ENCODE measurements at places on chromosomes 3 and 15. TPM values are rescaled to one million over a fixed set of nuclear protein-coding genes. Genes with fewer than 3 reads are reported as not detected.

The RASGRP1 gene
- 3.4 TPM for total RNA-seq

The FSD2 gene
- 0.22 TPM for total RNA-seq

The PCSK6 gene
- total RNA-seq: 4.7 TPM

DNA sequence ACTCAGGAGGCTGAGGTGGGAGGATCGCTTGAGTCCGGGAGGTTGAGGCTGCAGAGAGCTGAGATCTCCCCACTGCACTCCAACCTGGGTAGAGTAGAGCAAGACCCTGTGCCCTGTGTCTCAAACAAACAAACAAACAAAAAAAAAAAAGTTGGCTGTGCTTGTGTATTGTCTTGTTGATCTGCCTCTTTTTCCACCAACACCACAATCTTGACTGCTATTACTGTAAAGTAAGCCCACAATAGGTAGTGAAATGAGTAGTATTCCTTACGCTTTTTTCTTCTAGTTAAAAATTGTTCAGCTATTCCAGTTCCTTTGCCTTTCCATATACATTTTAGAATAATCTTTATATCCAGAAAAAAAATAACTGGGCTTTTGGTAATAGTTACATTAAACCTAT lies 35.5 kb downstream of the PTH1R start:
- ATAC-seq: no peak

DNA sequence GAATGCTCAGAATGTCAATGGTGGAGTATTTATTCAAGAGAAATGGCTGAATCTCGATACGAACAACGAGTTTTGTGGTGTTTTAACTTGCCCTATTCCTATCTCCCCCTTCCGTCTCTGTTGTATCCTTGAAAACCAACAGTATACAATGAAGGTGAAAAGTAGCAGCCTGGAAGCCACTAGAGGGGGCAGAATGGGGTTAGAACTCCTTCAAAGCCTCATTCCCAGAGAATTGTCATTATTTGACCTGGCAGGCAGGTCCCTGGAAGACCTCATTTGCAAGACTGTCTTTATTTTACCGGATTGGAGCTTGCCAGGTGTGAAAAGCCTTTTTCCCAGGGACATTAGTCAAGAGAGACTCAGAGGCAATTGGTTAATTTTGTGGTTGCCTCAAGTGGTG lies 139.4 kb downstream of the LRRC28 start:
- no peak for ATAC-seq

DNA sequence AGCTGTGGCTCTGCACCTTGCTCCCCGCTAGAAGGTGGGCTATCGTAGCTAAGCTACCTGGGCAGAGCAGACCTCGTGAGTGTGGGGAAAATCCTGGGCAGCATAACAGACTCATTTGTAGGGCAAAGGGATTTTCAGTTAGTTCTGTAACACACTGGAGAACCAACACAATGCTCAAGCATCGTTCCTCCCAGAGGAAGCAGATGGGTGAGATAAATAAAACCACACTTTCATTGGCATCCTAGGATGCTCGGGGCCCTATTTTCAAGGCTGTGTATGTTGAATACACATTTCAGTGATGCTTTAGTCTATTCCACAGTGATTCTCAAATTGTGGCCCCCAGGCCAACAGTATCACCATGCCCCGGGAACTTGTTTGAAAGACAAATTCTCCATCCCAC lies 20.0 kb downstream of the LIPC start:
- no peak for ATAC-seq

DNA sequence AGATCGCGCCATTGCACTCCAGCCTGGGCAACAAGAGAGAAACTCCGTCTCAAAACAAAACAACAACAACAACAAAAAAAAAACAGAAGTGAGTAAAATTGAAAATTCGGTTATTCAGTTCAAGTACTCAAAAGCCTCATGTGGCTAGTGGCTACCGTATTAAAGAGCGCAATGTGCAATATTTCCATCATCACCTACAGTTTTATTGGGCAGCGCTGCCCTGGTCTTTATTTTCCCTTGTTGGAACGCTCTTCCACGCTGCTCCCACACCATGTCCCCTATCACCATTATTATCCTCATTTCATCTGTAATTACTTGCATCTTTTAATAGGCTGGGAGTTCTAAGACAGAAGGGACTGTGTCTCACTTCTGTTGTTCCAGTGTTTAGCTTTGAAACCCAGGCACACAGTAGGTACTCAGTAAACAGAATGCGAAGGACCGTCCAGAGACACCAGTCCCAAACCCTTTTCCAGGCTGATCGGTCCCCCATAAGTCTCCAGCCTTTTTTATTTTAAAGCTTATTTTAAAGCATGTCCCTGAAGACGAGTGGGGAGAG lies 423 bp upstream of the HACD3 start:
- no peak for ATAC-seq

DNA sequence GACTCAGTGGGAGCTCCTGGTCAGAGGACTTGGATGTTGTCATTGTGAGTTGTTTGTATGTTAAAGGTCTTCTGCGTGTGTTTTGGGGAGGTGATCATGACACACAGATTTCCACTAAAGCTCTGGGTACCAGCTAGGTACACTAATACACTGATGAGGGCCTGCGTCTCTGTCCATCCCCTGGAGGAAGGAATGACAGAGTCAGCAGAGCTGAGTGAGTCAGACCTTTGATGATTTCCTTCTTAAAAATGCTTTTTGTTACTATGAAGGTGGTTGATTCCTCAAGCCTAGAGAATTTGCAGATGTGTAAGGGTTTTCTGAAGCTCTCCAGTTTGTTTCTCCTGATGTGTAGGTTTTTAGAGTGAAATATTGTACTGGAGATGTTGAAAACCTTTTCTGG lies 424.1 kb upstream of the TPM1 start:
- ATAC-seq: no peak

DNA sequence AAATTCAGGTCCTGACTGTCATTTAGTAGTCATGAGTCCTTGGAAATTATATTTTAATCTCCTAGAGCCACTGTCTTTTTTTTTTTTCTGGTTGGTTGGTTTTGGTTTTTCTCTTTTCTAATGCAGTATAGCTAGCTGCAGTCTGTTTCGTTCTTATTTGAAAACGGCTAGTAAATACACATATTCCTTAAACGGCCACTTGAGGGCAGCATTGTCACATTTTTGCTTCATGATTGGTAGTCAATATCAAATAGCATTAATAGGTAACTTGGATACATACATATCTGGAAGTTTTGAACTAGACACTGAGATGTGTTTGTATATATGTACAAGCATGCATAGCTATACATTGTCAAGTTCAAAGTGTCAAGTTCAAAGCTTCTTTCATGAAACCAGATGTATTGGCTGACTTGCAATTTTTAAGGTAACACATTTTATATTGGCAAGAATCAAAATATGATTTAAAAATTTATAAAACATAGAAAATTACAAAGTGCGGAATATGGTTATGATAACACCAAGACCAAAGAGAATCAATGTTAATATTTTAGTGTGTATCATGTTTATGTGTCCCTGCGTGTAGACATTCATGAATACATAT lies 22.5 kb downstream of the GABRA5 start:
- peak; percentile 40 for ATAC-seq

DNA sequence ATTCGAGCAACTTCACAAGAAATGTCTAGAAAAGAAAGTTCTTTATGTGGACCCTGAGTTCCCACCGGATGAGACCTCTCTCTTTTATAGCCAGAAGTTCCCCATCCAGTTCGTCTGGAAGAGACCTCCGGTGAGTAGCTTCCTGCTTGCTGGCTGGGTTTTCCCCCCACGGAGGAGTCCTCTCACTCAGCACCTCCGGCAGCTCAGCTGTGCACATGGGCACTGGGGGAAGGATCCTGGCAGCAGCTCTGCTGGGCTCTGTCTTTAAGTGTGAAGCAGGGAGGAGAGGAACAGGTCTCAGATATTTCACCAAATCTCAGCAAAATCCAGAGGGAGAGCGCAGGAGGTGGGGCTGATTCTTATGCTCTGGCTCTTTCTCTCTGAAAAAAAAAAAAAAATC lies 684 bp downstream of the CAPN3 start:
- ATAC-seq: no peak

Data from motor neuron (in vitro differentiated cells).